ENCODE measurements at places on chromosomes 12 and 14.
A peak's percentile ranks its signal among the peaks of the same experiment; 100 is the strongest.

DNA sequence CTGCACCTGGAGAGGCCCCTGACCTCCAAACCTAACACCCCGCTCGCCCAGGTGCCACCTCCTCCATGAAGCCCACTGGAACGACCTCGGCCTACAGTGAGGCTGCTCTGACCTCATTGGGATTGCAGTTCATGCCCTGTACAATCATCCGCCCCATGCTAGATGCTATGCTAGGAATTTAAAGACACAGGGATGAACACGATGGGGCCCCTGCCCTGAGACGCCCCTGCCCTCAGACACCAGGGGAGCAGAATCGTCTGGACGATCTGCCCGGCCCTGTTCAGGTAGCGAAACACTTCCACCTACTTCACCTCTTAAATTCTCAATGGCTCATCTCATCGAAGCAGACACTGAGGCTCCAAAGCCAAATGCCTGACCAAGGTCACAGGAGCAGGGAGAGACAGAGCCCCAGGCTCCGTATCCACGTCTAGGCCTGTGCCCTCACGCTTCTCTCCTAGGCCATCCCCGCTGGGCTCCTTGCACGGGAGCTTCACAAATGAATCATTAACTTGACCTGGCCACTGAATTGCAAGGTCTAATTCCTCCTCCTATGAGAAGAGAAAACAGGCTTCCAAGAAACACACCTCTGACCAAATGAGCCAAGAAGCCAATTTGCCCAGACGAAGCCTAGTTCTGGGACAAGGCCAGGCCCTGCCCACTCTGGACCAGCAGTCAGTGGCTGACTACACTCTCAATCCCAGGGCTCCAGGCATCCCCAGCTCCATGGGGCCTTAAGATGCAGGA, 35.2 kb downstream of the SCARB1 start:
- DNase-seq: no peak

GRCh38 chr12:79891506-79892162, 43.3 kb downstream of the PPP1R12A start:
- DNase-seq: no peak

GRCh38 chr14:78690836-78691235, 520.7 kb downstream of the NRXN3 start:
- DNase-seq: no peak

DNA sequence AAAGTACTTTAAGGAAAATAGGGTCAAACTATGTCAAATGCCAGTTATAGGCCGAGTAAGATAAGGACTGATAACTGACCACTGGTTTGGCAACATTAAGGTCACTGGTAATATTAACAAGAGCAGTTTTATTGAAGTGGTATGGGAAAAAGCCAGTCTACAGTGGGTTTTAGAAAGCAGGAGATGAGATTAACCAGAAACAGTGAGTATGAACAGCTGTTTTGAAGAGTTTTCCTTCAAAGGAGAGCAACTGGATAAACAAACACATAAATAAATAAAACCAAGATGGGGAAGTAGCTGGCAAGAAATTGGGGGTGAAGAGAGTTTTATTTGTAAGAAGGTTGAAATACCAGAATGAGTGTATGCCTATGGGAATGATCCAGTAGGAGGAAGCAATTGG, 30.3 kb downstream of the KITLG start:
- DNase-seq: no peak

DNA sequence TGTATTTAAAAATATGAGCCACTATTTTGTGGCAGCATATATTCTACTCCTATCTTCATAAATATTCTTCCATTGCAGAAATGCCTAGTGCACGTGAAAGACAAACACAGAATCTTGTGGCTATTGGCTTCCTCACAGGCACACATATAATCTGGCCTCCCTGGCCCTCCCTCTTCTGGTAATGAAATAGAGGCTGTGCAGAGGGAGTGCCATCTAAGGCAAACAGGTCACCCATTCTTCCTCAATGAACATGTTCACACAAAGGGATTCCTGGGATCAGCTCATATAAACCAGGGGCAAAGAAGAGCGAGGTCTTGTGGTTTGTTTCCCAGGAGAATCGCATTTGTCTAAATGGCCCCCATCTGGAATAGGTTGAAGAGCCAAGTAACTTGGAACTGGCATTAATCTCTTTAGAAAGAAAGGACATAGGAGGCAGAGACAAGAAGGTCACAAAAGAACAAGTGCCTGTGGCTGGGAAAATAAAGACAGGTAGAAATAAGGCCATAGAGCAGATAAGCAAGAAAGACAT, 171.6 kb upstream of the PTPRQ start:
- DNase-seq: peak; percentile 47

GRCh38 chr14:39861229-39861600, 429.0 kb upstream of the FBXO33 start:
- no peak for DNase-seq

DNA sequence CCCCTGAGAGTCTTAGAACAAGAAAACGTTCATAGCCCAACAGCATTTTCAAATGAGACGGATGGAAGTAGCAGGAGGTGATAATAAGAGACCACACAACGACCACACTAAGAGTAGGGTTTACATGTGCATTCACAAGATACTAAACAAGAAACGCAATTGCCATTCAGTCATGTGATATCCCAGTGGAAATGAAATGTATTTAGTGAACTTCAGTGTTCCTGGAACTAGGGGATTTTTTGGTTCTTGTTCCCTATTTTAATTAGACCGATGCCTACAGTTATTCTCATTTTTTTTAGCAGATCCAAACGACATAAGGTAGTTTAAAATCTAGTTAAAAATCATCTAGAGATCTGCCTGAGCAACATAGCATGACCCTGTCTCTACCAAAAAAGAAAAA, 150.0 kb downstream of the GPR65 start:
- DNase-seq: no peak

DNA sequence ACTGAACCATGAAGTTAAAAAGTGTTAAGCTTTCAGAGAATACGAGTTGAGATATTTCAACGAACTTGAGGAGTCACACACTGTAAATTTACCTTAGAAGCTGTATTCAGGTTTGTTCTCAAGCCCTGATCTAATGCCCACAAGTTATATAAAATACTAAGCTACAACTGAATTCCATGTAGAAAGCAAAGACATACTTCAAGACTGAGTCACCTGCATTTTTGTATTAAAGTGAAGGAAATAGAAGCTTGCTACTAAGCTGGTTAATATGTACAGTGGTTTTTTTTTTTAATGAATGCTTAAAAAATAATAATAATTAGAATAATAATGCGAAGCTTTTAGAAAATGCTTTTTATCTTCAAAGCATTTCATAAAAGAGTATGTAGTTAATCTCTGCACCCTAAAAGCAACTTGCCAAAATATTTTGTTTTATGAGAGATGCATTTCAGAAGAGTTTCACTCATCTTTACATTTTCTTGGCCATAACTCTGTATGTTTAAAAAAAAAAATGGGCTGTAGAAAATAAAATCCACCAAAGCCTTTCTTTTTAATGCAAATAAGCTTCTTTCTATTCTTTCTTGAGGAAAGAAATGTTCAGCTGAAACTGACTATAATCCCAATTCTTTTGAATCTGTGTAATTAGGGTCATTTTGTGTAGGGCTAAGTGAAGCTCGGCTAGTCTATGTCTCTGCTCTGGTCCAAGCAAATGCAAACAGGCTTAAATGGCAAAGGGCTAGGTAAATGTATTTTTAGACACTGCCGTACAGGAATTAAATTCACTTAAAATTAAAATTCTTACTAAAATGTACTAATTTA, 1047.5 kb upstream of the FLRT2 start:
- DNase-seq: no peak

DNA sequence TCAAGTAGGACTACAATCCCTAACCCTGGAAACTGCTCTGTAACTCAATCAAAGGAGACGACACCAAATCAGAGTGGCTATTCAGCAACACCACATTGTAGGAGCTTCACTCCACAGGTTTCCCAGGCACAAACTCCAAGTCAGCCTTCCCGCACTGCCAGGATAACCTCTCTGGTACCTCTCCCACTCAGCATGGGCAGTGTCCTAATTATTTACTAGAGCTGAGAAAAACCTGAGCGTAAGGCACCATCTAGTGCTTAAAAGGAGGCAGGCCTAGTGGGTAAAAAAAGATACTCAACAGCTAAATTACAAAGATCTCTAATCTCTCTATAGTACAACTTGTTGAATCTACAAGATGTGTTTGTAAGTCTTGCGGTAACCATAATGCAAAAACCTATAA, 36.1 kb downstream of the PARP11 start:
- DNase-seq: no peak

GRCh38 chr12:94753036-94753679, 102.8 kb upstream of the TMCC3 start:
- no peak for DNase-seq

DNA sequence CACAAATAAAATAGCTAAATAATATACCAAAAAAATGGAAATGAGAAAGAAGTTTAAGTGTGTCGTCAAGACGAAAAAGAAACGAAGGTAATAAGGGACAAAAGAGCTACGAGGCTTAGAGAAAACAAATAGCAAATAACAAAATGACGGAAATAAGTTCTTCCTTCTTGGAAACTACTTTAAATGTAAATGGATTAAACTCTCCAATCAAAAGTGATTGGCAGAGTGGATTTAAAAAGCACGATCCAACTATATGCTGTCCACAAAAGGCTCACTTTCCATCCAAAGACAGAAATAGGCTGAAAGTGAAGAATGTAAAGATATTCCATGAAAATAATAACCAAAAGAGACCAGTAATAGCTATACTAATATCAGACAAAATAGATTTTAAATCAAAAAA, 82.4 kb downstream of the DIO3 start:
- DNase-seq: no peak

DNA sequence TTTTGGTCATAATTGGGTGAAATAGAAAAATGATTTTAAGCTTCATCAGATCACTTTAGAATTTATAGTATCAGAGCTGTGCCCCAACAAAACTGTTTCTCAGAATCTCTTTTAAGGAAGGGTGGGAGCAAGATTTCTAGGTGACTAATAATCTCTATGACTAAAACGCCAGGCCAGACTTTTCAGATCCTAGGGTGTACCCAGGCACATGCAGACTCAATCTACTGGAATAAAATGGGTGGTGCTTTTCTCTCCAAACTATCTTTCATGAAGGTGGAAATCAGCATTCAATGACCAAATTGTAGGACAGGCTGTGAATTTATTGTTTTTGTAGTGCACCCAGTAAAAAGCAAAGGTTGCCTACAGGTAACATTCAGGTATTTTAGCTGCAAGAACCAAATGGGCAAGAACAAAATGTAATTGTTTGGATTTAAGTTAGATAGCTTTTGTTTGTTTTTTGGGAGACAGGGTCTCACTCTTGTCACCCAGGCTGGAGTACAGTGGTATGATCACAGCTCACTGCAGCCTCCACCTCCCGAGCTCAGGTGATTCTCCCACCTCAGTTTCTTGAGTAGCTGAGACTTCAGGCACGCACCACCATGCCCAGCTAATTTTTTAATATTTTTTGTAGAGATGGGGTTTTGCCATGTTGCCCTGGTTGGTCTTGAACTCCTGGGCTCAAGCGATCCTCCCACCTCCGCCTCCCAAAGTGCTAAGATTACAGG, 49.5 kb downstream of the PPP2R5C start:
- peak; percentile 5 for DNase-seq

- DNase-seq: peak; percentile 44
These were observed at the start of gene ZNF219 for GRCh38 chr14:21098076-21098891. ZNF219 (minus strand) TSS chr14:21098655; CDS start chr14:21093591, 5,064 bp downstream.

- DNase-seq: no peak
These were observed 162.7 kb downstream of the PRKCH start for GRCh38 chr14:61484031-61484430.

DNA sequence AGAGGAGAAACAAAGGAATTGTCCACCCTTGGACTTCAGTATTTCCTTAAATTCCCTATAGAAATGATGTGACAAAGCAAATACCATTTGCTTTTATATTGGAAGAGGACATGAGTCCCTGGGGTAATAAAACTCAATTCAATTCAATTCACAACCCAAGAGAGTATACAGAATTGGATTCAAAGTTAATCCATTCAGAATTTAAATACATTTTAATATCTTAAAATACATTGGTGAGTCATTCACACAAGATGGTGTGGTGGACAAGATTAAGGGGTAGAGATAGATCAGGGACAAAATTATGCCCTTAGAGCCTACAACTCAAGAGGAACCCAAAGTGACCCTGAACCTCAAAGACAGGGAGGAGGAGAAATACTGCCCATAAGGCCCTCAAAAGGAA, 495.0 kb upstream of the TMPO start:
- DNase-seq: no peak

- DNase-seq: no peak
These were observed 2.6 kb downstream of the IFI27L2 start for GRCh38 chr14:94126800-94127199.

- DNase-seq: no peak
These were observed 165.3 kb upstream of the PRMT8 start for GRCh38 chr12:3325736-3326135.

GRCh38 chr14:101717663-101718490, 43.6 kb upstream of the PPP2R5C start:
- no peak for DNase-seq

- no peak for DNase-seq
These were observed 48.7 kb upstream of the PLXNC1 start for GRCh38 chr12:94099632-94100031.
